ENCODE measurements at places on chromosomes 6 and 20.

- no peak for DNase-seq
Measured at GRCh38 chr20:57977141-57977540, 251.3 kb downstream of the ANKRD60 start.

DNA sequence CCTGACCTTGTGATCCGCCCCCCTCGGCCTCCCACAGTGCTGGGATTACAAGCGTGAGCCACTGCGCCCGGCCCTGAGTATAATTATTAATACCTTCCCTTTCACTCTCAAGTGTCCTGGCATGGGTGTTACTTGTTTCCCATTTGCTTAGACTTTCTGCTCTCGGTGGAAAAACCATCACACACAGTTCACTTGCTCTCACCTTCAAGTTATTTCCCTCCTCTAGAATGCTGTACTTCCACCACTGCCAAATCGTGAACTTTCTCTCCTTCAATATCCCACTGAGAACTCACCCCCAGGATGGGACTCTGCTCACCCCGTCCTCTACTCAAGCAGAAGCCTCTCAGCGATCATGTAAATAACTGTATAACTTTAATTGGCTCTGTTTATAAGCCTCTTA is 4.6 kb upstream of the HIVEP1 start:
- DNase-seq: no peak

- no peak for DNase-seq
Measured at GRCh38 chr6:112004201-112005012, 49.5 kb upstream of the CCN6 start.

- no peak for DNase-seq
Measured at GRCh38 chr6:86775893-86776292, 161.4 kb upstream of the HTR1E start.

DNA sequence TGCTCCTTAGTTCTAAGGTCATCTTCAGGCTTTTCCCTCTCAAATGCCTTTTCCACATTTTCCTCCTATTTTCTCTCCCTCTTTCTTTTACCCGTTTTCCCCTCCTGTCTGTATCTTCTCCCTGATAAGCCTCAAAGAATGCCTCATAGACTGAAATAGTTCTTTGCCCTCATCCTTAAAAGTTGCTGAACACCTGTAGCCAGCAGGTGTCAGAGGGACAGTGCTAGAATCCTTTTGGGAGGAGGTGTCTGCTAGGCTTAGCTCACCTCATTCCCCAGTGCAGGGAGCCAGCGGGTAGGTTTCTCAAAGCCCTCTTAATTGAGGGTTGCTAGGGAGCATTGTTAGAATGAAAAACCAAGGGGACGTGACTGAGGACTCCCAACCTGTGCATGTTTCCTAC is 204.0 kb downstream of the TSHZ2 start:
- no peak for DNase-seq

DNA sequence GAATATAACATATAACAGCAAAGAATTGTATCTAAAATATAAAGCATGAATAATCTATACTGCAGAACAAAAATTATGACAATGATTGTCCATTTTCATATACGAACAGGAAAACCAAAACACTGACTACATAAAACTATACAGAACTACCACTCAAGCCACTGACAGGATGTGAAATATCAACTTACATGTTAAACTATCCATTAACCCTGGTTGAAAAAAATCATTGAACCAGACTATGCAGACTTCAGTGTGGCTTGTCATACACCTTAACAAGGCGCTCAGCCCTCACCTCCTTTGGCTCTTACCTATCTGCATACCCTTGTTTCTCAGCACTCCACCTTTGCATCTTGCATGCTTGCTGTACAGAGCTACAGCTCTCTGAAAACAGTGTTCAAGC is 34.9 kb downstream of the ASCC3 start:
- no peak for DNase-seq

DNA sequence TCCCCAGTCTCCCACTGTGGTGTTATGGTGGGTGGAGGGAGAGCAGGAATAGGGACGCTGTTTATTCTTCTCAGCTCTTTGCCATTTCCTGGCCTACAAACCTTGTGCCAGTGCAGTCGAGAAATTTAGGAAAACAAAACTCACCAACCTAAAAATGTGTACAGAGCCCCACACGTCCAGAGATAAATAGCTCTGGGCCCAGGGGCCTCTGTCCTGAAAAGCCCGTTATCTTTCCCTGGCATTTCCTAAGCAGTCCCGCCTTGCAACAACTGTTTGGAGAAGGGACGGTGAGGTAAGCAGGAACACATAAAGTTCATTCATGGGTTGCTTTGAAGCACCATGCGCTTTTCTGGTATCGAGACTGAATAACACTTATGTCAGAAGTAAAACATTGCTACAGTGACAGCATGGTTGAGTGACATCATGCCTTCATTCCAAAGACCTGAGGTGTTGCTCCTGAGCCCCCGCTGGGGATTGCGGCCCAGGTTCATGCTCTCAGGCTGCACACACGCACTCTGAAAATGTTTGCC is 80.1 kb upstream of the NXT1 start:
- DNase-seq: peak; percentile 48

- DNase-seq: no peak
Measured at GRCh38 chr6:47599512-47599911, 98.9 kb upstream of the ADGRF4 start.

DNA sequence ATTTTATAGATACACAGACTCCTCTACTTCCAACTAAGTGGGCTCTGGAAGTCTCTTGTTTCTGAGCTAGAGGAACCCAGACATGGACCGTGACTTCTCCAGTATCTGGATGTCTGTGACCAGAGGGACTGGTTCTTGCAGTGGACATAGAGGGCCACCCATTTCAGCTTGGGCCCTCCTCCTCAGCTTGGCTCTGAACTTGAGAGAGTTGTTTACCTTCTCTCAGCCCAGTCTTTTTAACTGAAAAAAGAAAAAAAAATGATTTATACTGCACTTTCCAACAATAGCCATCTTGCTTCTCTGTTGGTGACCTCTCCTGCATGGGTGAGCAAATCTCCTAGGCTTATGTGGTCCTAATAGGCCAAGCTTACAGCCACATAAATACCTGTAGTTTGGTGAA is 60.3 kb upstream of the TMEM181 start:
- DNase-seq: no peak

DNA sequence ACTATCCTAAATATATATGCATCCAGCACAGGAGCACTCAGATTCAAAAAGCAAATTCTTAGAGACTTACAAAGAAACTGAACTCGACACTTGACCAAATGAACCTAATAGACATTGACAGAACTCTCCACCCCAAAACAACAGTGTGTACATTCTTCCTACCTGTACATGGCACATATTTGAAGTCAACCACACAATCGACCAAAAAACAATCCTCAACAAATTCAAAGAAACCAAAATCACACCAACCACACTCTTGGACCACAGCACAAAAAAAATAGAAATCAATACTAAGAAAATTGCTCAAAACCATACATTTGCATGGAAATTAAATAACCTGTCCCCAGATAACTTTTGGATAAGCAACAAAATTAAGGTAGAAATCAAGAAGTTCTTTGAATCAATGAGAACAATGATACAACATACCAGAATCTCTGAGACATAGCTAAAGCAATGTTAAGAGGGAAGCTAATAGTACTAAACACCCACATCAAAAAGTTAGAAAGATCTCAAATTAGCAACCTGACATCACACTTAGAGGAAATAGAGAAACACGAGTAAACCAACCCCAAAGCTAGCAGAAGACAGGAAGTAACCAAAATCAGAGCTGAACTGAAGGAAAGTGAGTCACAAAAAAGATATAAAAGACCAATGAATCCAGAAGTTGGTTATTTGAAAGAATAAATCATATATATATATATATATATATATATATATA is 12.5 kb upstream of the TREM1 start:
- no peak for DNase-seq

DNA sequence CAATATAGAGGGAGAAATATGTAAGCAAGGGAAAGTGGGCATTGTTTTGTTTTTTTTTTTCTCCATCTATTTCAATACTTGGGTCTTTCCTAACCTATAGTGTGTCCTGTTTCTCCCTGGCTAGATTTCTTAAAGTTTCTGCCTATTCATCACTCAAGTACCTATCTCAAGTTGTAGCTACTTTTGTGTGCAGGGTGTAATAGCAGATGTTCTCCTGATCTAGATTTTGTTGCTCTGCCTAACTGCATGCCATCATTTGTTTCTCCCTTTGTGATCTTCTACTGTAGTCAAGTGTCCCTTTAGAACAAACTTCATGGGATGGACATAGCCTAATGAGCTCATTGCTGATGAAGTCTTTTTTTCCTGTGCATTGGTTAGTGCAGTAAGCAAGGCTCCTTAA is 45.8 kb downstream of the TOP1 start:
- no peak for DNase-seq

DNA sequence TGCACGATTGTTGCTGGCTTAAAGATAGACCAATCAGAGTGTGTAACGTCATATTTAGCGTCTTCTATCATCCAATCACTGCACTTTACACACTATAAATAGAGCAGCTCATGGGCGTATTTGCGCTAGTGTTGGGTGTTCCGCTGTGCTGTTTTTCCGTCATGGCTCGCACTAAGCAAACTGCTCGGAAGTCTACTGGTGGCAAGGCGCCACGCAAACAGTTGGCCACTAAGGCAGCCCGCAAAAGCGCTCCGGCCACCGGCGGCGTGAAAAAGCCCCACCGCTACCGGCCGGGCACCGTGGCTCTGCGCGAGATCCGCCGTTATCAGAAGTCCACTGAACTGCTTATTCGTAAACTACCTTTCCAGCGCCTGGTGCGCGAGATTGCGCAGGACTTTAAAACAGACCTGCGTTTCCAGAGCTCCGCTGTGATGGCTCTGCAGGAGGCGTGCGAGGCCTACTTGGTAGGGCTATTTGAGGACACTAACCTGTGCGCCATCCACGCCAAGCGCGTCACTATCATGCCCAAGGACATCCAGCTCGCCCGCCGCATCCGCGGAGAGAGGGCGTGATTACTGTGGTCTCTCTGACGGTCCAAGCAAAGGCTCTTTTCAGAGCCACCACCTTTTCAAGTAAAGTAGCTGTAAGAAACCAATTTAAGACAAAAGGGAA is 57.9 kb downstream of the TRIM38 start:
- peak; percentile 94 for DNase-seq

DNA sequence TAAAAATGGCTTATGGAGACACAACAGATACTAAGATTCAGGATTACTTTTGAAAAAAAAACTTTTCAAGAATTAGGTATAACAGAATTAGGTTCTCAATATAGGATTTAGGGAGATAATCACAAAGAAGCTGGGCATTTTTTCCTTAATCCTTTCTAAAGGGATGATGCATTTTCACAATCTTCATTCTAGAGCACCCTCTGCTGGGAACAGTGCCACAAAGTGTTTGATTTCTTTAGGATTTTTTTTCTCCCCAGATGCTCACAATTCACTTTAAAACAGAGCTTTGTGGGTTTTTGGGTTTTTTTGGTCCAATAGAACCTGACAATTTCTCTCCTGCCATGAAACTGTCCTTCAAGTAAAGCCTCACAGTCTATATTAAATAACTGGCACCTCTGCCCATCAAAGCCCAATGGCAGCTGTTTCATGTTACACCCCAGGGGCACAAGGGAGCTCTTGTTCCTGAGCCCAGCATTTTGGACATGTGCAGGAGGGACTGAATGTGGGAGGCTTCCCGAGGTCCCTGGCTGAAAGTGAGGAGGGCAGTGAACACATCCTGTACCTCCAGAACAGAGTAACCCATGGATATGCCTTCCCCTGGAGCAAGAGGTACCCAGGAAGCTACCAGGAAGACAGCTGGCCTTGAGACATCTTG is 39.7 kb downstream of the PREP start:
- no peak for DNase-seq

DNA sequence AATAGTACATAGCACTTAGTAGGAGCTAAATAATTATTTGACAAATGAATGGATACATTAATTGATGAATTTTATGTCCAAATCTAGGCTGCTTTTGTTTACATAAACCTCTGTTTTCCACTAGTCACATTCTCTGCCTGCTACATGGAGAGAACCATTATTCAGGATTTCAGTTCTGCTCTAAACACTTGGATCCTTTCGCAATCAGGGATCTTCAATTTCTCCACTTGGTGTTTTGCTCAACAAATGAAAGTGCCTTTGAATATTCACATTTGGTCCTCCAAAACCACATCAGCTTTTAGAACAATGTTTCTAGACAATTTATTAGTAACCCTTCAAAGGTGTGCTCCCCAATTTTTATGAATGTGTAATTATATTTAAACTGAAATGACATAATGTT is 30.6 kb upstream of the HLA-DQB1 start:
- no peak for DNase-seq

GRCh38 chr6:4637691-4638433 is 138.3 kb upstream of the CDYL start:
- peak; percentile 63 for DNase-seq

GRCh38 chr6:10276660-10277287 is 138.1 kb downstream of the TFAP2A start:
- DNase-seq: no peak

GRCh38 chr6:170473301-170473717 is 79.8 kb downstream of the PSMB1 start:
- no peak for DNase-seq

Measured in trophoblast cell (in vitro differentiated cells and primary cell).